NCI-H1694 treated with DMSO at 0.1 percent for 48 hours (cell line): ENCODE measurements at places on chromosomes 4 and X.

DNA sequence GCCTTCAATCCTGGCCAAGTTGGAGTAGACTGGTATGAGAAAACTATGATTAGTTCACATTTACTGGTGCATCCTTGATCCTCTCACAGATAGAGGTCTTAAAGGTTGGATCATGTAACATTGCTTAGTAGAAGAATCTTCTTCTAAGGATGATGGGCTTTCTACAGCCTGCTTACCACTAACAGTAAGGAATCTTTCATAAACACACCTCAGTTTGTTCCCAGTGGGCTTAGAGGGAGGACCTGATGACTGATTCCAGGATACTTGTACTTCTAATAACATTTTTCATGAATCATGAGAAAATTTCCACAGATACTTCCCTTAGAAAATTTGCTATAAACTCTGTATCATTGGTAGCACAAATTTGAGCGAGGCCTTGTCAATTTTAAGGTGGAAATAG lies 40.6 kb downstream of the CCNI start:
- DNase-seq, result no peak

GRCh38 chrX:34768290-34768689 lies 111.2 kb upstream of the TMEM47 start:
- DNase-seq, result no peak

- no peak for DNase-seq
These were observed 133.8 kb downstream of the CPZ start for GRCh38 chr4:8726344-8726851.

GRCh38 chr4:143383005-143383574 lies 46.4 kb downstream of the GAB1 start:
- DNase-seq, result no peak

GRCh38 chr4:22187203-22187820 lies 238.7 kb upstream of the KCNIP4 start:
- no peak for DNase-seq

GRCh38 chr4:93313197-93313596 lies 515.4 kb upstream of the ATOH1 start:
- DNase-seq, result no peak

GRCh38 chr4:73765296-73765695 lies 24.9 kb downstream of the CXCL8 start:
- DNase-seq, result no peak

DNA sequence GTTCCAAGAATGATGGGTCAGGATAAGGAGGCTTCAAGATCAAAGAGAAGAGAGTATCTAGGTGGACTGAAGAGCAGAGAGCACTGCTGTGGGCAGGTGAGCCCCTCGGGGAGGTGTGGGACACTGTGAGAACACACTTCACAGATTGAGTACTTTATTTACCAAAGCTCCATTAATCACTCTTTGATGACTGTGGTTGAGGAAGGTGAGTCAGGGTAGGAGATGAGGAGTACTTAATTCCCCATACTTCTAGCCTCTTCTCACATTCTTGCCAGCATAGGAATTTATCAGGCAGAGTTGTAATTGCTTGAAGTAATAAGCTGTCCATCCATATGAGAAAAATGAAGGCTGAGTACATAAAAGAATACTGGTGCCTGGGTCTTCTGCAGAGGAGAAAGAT lies 375.3 kb downstream of the PCDH10 start:
- DNase-seq, result no peak

DNA sequence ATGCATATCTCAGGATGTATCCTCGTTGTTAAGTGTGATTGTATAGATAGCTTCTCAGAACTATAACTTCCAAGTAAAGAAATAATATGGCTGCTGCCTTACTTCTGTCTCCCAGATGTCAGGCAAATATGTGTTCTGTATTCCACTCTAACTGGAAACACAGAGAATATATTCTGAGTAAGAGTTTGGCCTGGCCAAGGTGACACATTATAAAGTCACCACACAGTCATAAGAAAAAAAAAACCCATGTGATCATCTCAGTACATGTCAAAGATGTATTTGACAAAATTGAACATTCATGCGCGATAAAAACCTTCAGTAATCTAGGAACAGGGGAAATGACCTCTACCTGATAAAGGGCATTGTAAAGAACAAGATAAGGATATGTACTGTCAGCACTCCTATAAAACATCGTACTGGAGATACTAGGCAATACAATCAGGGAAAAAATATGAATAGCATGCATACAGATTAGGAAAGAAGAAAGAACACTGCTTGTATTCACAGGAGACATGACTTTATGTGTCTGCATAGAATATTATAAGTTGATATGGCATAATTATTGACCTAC lies 207.1 kb downstream of the ZNF330 start:
- DNase-seq, result no peak

DNA sequence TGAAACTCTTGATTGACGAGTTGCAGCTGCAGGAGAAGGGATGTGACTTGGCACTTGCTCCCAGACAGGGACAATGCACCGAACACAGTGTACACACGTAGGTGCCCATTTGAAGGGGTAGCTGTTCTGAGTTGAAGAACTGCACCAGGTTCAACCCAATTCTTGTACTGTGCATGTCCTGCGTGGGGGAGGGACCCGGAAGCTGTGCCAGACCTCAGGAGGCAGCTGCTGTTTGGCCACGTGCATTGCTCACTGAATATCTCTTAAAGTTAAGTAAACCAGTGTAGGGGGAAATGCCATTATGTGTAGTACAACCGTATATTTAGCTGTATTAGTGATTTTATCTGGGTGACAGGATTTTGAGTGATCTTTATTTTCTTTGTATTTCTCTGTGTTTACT lies 12.0 kb upstream of the RBBP7 start:
- peak; percentile 2 for DNase-seq
